ENCODE measurements at places on chromosomes 2 and 18. TPM values are rescaled to one million over a fixed set of nuclear protein-coding genes. Genes with fewer than 3 reads are reported as not detected.

DNA sequence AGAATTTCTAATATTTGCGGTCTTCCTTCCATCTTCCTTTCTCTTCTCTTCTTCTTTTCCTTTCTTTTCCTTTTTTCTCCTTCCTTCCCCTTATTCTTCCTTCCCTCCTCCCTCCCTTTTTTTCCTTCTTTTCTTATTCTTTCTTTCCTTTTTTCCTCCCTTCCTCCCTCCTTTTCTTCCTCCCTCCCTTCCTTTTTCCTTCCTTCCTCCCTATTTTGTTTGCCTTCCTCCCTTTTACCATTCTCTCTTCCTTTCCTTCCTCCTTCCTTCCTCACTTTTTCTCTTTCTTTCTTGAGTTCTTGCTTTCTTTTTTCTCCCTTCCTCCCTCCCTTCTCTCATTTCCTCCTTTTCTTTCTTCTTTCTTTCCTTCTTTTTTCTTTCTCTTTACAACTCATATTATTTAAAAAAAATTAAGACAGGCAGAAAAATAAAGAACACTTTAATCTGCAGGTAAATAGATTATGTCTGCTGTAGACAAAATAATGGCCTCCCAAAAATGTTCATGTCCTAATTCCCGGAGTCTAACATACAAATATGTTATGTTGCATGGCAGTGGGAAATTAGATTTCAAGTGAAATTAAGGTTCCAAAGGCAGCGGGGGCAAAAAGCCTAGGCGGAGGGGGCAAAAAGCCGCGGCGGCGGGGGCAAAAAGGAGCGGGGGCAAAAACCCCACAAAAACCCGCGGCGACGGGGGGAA is 152.4 kb downstream of the ANKRD30BL start:
- no peak for DNase-seq

- peak; percentile 73 for DNase-seq
Measured at GRCh38 chr2:217555081-217555876, 447.5 kb downstream of the TNS1 start.

DNA sequence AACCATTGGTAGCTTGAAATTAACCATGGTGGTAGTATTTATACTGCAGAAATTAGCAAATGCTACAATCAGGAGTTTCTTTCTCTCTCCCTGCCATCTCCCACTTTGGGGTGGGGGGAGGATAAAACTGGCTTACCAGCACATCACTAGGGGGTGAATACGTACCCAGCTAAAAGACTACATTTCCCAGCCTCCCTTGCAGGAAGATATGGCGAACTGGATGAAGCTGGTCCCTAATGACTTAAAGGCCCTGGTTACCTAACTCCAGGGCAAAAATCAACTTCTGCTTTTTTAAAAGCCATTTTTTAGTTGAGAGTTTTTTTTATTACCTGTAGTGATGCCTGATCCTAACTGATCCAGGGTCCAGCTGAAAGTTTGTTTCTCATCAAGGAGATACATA is 70.3 kb upstream of the RAB12 start:
- DNase-seq, result no peak

- no peak for DNase-seq
Measured at GRCh38 chr2:31031132-31031706, 107.0 kb downstream of the GALNT14 start.

- no peak for DNase-seq
Measured at GRCh38 chr2:24315669-24316068, 44.7 kb downstream of the ITSN2 start.

- DNase-seq, result no peak
Measured at GRCh38 chr2:105597011-105597805, 147.5 kb upstream of the NCK2 start.

DNA sequence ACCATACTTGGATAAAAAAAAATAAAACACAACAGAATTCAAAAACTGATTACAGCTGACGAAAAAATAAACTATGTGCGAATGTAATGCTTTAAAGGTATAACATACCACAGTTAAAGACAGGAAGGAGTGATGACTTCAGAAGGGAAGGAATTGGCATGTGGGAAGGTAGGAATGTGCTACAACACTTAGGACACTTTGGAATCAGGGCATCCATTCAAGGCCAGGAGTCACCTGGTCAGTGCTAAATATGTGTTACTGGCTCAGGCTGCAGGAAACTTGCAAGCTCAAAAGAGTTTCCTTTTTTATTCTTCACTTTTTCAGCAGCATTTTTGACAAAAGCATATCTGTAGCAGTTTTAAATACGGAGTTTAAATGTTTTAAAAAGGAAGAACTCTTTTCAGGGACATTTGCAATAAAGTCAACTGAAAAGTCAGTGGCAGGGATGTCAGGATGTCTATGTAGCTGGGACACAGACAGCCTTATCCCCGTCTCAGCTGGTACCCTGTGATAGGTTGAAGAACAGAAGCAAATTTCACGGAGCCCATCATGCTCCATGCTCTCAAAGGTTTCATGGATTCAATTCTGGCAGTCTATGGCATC is 138.0 kb upstream of the KLHL14 start:
- no peak for DNase-seq

DNA sequence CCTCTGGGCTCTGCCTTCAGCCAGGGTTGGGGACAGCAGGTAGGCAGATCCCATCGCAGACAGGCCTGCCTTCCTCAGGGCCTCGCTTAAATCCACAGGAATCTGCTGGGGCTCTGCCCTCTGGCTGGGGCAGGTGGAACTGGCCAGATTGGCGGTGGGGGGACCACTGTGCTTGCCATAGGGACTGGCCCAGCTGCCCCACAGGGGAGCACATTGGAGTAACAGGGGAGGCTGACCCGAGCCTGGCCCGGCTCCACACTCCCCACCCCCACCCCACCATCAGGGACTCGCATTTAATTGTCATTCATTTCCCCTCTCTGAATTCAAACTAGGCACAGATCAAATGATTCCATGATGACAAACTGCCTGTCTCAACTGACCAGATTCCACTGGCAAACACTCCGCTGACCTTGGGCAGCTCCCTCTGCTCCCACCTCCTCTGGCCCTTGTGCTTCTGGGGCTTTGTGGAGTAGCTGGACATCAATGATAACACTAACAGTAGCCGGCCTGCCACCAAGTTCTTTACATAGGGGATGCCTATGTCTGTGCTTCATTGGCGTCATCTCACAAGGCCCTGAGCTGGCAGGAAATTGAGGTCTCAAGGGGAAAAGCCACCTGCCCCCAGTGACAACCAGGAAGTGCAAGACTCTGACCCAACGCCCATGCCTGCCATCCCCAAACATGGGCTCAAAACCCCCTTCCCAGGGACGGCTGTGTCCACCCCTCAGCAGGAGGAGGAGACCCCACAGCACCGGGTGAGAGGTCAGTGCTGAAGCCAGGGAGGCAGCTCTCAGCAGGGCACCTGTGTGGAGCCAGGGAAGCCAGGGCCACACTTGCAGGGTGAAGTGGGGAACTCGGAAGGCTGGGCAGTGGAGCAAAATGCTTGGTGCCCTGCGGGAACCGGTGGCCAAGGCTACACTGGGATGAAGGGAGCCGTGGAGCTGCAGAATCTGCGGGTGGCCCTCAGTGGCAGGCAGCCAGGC is 2.1 kb upstream of the B3GNT7 start:
- no peak for DNase-seq

GRCh38 chr2:14297340-14297739 is 335.2 kb upstream of the LRATD1 start:
- DNase-seq, result no peak

Gene GYPC
- 103 TPM for total RNA-seq

Gene RPRM
- 17.9 TPM for total RNA-seq

Gene KLHL30
- 0.15 TPM for total RNA-seq

Gene CRACDL
- 1.3 TPM for total RNA-seq

Gene INHBB
- 4.0 TPM for total RNA-seq

Gene AUP1
- 87.4 TPM for total RNA-seq

Data from ovary (tissue), 10 donors.